ENCODE measurements at places on chromosomes 6 and 20.
A peak's percentile ranks its signal among the peaks of the same experiment; 100 is the strongest.

GRCh38 chr20:37789408-37789807 lies 95.6 kb downstream of the CTNNBL1 start:
- no peak for DNase-seq

GRCh38 chr6:130070792-130071191 lies 52.4 kb downstream of the L3MBTL3 start:
- no peak for DNase-seq

GRCh38 chr6:134170844-134171243 lies 118.4 kb upstream of the SLC2A12 start:
- DNase-seq: no peak

DNA sequence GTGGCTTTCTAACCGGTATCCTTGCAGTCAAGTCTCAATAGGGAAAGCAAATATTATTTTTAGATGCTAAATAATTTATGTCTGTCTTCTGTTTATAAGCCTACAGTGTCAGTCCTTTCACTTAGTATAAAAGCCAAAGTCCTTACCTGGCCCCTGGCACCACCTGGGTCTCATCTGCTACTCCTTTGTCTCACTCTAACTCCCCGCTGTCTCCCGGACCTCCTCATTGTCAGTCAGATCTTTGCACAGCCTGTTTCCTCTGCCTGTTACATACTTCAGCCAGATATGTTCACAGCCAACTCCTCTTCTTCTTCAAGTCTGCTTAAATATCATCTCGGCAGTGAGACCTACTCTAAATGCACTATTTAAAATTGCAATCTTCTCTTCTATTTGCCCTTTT lies 84.2 kb downstream of the THEMIS start:
- DNase-seq: peak; percentile 26

- DNase-seq: no peak
Measured at GRCh38 chr6:11363881-11364576, 131.6 kb upstream of the NEDD9 start.

DNA sequence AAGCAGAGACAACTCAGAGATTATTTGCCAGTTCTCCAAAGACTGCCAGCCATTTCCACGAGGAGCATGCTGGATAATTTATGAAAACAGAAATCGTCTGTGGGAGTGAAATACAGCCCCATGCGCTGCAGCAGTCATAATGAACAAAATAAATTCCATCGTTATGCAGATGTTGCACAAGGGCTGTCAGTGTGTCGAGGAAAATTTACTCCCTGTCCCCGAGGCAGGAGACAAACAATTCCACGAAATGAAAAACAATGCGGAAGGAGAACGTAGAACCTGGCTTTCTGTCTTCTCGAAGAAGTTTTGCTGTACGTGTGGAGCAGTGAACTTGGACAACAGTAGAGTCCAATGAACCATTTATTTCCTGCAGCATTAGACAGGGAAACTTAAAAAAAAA lies 399.4 kb downstream of the CD83 start:
- DNase-seq: no peak

DNA sequence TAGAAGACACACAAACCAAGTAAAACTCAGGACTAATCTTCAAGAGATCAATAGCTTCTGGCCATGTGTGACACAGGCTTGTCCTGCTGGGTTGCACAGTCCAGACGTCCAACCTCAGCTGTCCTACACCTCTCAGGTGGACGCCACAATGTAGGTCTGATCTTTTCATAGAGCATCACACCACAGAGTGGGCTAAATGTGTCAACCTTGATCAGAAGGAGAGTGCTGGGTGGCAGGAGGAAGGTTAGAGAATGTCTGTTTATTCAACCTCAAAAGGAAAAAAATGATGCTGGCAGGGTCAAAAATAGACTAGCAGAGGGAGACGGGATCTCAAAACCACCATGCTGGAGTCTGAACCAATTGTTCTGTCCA lies 41.7 kb downstream of the GFOD1 start:
- no peak for DNase-seq

DNA sequence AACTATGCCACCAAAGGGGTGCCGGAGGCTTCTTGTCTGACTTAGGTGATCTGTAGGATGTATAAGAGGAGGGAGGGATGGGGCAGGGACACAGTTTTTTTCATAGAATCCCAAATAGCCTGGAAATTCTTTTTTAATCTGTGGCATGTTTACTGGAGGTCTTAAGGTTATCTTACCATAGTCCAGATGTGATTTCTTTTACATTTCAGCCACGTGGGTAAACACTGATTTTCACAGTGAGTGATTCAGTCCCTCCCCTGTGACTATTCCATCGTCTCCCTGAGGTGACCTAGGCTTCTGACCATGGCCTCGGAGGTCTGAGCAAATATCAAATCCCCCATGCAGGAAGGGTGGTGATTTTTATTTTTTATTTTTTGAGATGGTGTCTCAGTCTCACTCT lies 67.7 kb downstream of the AKAP12 start:
- DNase-seq: no peak

- no peak for DNase-seq
Measured at GRCh38 chr6:89144354-89144906, 1.4 kb upstream of the PM20D2 start.

- DNase-seq: peak; percentile 54
Measured at GRCh38 chr20:49450281-49450721, 32.2 kb downstream of the KCNB1 start.

GRCh38 chr6:85772641-85773040 lies 130.0 kb upstream of the SYNCRIP start:
- DNase-seq: no peak

DNA sequence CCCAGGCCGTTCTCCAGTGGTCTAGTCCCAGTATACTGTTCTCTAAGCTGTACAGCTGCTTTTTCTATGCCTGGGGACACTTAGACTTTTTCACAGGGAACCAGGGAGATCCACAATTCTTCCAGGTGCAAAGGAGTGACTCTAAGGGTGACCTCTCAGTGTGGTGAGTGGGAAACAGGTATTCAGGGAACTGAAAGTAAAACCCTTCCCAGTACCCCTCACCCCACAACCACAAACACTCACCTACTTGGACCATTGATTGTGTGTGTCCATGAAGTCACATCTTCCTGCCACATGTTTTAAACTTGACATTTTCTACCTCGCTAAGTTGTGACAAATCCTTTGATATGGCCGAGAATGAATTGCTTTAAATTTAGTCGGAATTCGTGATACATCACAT lies 183.6 kb downstream of the CLIC5 start:
- DNase-seq: no peak

DNA sequence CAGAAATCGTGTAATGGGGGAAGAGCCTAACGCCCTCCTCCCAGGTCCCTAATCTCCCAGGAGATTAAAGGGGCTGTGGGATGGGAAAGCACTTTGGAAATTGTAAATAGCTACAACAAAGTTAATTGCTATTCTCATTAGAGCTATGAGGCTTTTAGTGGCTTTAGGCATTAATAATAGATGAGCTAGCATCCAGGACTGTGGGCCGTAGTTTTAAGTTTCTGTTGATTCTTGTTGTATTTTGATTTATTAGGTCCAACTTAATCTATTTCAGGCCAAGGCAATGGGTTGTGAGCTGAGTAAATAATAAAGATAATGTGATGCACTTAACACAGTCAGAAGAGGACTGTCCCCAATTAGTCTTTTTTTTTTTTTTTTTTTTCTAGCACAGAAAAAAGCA lies 67.7 kb downstream of the ANKRD6 start:
- no peak for DNase-seq

DNA sequence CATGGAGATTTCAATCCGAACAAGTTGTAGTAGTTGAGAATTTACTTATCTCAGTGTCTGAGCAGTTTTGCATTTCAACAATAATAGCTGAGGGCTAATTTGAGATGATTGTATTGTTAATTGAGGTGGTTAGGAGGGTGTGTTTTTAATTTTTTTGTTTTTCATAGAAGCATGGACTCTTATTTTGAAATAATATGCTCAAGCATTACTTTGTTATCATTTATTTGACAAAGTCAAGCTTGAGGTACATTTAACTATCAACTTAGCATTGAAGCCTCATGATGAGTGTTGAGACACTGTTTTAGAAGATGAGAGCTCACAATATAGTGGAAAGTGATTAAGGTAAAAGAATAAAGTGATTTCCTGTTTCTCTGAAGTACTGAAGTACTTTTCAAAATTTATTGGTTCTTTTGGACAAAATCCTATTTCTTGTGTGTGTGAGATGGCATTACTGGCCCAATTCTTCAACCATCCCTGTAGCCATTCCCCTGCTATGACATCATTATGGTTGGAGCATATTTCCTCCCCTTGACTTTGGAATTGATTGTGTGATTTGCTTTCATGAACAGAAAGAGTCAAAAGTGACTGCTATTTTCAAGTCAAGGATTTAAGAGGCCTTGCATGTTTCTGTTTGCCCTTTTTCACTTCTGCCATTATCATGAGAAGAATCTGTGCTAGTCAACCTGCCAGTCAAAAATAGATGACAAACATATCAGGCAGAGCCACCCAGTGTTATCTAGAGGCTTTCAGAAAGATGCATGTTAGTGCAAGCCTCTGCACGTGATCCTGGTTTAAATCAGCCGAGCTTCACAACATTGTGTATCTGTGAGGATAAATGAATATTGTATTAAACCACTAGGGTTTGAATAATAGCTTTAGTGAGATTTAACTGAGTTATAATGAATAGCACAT lies 1112.3 kb upstream of the CITED2 start:
- no peak for DNase-seq

DNA sequence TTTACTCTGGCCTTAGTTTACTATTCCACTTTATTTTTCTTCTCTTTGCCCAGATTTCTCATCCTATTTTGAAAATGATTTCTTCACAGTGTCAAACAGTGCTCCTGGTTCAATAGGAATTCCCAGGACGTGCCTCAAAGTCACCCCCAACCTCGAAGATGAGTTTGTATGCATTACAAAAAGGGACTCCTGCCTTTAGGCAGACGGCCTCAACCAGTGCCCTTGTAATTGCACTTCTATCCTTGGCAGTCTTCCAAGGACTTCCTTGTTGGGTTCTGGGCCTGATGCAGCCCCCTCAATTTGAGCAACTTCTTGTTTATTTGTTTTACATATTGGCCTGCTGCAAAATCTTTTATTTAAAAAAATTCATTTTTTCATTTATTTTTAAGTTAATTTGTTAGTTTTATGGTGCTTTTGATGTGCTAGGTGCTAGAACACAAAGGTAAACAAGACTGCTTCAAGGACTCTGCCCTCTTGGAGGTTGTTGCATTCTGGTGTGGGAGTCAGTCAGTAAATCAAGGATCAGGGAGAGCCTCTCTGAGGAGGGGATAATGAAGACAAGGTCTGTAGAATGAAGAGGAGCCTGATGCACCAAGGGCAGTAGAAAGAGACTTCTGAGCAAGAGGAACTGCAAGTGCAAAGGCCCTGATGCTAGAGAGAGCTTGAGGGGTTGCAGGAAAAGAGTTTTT lies 181.5 kb upstream of the LAMP5 start:
- DNase-seq: no peak

- no peak for DNase-seq
Measured at GRCh38 chr6:31723980-31724691, 963 bp downstream of the MPIG6B start.

DNA sequence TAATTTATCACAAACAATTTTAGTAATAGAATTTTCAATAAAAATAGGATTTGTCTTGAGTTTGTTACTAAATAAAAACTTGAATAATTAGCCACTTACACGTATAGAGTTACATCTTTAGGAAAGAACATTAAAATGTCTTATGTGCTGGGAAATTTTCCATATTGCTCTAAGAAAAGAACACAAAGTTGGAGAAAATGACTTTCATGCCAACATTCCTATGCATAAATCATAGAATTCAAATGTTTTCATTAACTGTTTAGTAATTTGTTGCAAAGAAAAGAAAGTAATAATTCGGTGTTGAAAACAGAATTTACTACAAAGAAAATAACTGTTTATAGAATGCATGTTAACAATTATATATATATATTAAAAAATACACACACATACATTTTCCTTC lies 4.7 kb upstream of the TBC1D32 start:
- DNase-seq: no peak

- no peak for DNase-seq
Measured at GRCh38 chr6:10401632-10402223, 13.1 kb downstream of the TFAP2A start.

DNA sequence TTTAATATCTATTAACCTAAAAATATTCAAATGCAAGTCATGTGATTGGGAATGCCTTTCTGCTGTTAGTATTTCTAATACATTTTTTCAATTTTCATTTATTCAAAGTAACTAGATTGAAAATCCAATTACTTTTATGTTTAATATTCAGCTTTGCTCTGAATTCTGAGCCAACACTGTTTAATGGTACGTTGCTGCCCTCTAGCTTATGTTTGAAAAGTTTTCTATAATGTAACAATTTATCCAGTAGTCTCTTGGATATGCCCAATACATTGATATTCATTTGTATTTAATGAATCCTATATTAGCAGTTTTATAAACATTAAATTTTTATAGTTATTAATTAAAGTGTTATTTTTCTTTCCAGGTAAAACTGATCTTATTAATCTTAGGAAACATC lies 47.4 kb downstream of the LGSN start:
- peak; percentile 32 for DNase-seq

DNA sequence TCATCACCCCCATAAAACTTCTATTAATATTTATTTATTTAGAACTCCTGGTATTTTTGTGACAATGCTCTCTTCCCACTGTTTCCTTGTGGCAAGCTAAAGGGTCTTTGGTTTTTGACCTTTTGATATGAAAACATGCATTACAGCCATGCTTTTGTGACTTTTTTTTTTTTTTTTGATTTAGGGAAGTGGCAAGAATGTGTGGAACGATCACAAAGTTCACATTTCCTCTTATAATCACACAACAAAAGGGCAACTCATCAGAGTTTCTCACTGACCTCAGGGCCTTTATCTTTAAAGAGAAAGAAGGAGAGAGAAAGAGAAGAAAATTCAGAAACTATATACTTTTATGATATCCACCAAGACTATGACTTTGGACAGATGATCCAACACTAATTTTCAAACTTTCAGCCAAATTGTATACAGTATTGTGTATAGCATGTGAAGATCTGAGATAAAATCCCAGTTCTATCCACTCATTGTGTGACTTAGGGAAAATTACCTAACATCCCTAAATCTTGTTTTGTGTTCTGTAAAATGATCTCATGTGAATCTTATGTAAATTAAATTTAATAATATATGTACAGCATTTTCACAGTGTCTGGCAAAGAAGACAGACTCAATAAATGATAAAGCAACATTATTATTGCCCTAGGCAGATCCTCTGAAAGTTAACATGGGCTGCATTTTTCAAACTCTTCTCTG lies 106.8 kb upstream of the MARCKS start:
- no peak for DNase-seq

DNA sequence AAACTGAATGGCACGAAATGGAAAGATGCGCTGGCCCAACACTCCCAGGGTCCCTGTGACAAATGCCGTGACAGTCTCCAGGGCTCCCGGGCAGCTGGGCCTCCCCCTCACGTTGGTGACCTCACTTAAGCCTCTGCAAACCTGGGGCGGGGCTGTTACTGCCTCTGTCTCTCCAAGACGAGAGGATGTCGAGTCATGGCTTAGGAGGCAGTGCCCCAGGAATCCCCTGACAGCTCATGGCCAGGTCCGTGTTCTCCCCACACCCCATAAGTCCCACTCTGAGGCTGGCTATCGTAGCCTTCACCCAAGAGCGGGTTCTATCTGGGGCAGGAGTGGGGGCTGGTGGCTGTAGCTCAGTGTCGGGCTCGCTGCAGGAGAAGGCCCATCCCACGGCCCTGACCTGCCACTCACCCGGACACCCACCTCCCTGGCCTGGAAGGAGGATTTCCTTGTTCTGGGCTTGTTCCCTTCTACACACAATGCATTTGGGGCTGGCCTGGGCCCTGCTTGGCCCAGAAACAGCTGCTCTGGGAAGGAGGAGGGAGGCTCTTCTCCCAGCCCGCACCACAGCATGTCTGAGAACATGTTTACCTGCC lies 5.6 kb upstream of the RPS21 start:
- DNase-seq: no peak

GRCh38 chr6:101011186-101011585 lies 130.1 kb upstream of the ASCC3 start:
- DNase-seq: no peak

- DNase-seq: no peak
Measured at GRCh38 chr20:34907616-34908469, 31.4 kb downstream of the ACSS2 start.

Data from H7 (cell line).